ENCODE measurements at places on chromosomes 7 and 10.

DNA sequence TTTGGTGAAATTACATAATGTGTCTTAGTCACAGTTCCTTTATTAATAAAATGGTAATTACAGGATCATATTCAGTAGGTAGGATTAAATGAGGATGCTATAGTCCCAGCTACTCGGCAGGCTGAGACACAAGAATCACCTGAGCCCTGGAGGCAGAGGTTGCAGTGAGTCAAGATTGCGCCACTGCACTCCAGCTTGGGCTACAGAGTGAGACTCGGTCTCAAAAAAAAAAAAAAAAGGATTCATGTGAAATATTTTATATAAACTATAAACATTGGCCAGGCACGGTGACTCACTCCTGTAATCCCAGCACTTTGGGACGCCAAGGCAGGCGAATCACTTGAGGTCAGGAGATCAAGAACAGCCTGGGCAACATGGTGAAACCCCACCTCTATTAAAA lies 197.9 kb downstream of the IMMP2L start:
- no peak for DNase-seq

GRCh38 chr7:41967156-41967555 lies 264.3 kb upstream of the INHBA start:
- no peak for DNase-seq

GRCh38 chr10:109070492-109070891 lies 852.8 kb downstream of the XPNPEP1 start:
- no peak for DNase-seq

- no peak for DNase-seq
Measured at GRCh38 chr7:64634406-64635062, 31.4 kb upstream of the ZNF107 start.

- DNase-seq, result no peak
Measured at GRCh38 chr10:60374836-60375235, 14.8 kb downstream of the ANK3 start.

- DNase-seq, result no peak
Measured at GRCh38 chr10:77285529-77286182, 352.0 kb downstream of the KCNMA1 start.

- no peak for DNase-seq
Measured at GRCh38 chr10:50420196-50420595, 168.9 kb upstream of the ASAH2 start.

DNA sequence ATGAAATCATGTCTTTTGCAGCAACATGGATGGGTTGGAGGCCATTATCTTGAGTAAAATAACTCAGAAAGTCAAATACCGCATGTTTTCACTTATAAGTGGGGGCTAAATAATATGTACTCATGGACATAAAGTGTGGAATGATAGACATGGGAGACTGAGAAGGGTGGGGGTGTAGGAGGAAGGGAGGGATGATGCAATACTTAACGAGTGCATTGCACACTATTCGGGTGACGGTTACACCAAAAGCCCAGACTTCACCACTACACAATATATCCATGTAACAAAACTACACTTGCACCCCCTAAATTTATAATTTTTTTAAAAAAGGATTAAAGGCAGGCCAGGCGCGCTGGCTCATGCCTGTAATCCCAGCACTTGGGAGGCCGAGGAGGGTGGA lies 13.6 kb downstream of the LGI1 start:
- no peak for DNase-seq

- no peak for DNase-seq
Measured at GRCh38 chr7:30403477-30403876, 75.1 kb downstream of the NOD1 start.

DNA sequence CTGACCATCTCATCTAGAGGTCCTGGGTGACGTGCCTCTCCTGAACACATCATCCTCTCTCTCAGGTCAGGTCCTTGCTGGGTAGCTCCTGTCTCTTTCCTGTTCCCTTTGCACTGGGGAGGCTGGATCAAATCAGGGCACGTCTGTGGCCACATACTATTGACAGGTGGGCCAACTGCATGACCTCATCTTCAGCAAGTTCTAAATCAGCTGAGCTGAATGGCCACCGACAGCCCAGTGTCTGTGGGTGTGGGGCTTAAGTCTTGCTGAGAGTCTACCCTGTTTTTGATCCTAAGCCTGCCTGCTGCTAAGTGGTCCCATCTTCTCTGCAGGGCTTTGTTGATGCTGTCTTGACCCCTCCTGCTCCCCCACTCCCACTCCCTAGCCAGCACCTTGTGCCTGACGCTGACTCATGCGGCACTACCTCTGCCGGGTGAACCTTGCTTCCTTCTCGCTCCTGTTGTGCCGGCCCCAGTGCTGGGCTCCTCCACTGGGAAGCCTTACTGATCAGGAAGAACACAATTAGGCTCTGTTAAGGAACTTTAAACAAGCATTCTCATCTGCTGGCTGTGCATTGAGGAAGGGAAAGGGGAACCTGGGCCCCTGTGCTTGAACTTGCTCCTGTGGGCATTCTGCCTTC lies 440.4 kb downstream of the PLXNA4 start:
- DNase-seq, result no peak

- DNase-seq, result no peak
Measured at GRCh38 chr7:66514050-66514449, 114.6 kb upstream of the KCTD7 start.

- no peak for DNase-seq
Measured at GRCh38 chr7:111744501-111745155, 182.3 kb upstream of the IMMP2L start.

DNA sequence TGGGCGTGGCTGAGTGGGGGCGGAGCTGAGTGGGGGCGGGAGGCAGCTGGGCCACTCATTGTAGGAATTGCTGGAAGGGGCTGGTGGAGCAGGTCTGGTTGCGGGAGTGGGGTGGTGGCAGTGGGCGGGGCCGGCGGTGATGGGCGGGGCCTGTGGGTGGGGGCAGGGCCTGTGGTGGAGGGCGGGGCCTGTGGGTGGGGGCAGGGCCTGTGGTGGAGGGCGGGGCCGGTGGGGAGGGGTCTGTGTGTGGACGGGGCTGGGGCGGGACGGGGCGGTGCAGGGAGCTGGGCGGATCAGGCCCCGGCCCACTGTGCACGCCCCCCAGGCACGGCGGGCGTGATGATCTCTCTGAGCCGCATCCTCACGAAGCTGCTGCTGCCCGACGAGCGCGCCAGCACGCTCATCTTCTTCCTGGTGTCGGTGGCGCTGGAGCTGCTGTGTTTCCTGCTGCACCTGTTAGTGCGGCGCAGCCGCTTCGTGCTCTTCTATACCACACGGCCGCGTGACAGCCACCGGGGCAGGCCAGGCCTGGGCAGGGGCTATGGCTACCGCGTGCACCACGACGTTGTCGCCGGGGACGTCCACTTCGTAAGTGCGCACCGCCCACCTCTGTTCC lies 14.0 kb downstream of the SLC29A4 start:
- peak; percentile 24 for DNase-seq

DNA sequence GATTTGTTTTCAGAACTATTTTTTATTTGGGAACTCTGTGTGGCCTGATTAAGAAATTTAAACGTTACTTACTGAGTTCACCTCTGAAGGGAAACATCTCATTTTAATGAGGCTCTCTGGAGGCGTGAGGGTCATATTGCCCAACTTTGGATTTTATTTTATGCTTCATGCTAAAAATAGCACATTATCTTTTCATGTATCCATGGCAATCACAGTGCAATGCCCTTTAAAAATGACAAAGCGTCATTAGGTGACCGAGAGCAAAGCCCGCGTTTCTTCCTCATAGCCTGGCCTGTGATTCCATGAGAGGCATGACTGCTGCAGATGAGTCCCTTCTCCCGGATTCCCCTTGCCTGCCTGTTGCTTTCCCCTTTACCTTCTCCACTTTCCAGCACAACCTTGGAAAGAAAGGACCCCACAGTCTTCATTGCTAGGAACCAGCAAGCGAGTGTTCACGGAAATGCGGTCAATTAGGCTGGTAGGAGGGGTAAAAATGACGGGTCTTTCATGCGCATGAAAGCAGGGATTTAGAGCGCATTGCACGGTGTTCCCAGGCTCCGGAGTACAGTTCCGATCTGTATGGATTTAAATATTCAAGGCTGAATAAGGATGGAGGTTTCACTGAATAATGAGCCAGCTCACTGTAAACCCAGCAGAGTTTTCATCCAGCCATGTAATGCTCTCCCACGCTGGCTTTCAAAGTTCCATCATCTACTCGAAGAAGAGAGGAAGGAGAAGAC lies 98.2 kb upstream of the PITRM1 start:
- DNase-seq, result no peak

DNA sequence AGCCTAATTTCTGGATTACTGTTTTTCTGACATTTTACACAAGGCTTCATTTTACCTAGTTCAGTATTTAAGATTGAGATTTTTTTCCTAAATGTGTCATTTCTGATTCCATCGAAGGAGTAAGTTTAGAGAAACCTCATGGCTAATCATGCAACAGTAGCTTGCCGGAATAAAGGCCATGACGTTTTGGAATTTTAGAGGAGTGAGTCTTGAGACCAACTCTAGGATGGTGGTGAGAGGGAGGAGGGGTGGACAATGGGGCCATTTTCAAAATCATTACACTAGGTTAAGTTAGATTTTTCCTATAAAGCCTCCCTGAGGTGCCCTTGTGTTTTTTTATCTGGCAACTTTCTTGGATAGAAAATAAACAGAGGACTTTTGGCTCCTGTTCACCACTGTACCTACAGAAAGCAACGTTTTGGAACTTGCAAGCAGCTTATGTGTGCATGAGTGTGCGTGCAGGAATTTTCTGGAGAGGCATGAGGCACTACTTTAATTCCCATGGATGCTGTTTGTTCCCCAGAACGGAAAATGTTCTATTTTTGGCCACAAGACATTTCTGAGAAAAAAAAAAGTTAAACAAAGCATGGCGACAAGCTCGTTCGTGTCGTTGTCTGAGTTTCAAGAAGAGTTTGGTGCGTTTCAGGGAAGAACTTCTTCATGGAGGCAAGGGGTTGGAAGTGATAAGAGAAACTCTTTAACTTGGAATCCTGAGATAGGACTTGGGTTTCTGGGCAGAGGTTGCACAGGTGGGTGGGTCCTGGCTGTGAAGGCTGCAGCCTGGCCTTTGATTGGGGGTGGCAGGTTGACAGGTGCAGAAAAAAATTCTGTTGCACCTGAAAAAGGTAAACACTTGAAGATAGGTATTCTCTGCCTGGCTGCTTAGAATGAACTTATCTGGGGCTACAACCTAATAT lies 178.1 kb downstream of the PTEN start:
- no peak for DNase-seq

DNA sequence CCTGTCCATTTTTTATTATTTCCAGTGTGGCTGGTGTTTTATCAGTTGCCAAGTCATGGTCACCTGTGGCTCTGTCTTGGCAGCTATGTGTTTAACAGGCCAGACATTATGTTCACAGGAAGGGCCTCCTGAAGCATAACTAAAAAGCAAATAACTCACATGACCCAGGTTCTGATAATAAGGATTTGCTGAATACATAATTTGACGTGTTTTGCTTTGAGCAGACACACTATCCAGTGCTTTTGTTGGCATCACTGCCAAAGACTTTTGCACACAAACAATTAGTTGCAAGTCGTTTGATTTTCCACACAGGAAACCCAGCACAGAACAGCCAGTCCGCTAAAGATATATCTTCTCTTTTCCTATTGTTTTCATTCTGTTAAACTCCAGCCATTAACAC lies 173.6 kb downstream of the ARL4A start:
- DNase-seq, result no peak

DNA sequence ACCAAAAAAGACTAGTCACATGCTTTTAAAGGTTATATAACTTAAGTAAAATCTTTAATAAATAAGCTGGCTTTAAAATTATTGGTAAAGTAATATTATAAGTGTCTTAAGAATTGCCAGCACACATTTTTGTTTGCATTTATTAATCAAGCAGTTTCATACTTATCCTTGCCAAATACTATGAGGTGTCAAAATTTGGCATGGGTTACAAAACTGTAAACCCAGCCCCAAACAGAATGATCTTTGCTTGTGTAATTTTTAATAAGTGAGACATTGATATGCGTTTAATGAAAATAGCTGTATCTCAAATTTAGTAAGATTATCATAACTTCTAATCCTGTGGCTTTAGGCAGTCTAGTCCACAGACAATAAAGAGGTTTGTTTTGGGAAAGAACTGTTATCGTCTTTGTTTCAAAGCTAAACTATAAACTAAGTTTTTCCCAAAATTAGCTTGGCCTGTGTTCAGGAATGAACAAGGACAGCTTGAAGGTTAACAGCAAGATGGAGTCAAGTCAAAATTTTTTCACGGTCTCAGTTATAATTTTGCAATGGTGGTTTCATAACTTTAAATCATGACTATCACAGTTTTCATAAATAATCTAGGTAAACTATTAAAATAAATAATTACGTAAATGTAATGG lies 72.8 kb downstream of the ST8SIA6 start:
- no peak for DNase-seq

DNA sequence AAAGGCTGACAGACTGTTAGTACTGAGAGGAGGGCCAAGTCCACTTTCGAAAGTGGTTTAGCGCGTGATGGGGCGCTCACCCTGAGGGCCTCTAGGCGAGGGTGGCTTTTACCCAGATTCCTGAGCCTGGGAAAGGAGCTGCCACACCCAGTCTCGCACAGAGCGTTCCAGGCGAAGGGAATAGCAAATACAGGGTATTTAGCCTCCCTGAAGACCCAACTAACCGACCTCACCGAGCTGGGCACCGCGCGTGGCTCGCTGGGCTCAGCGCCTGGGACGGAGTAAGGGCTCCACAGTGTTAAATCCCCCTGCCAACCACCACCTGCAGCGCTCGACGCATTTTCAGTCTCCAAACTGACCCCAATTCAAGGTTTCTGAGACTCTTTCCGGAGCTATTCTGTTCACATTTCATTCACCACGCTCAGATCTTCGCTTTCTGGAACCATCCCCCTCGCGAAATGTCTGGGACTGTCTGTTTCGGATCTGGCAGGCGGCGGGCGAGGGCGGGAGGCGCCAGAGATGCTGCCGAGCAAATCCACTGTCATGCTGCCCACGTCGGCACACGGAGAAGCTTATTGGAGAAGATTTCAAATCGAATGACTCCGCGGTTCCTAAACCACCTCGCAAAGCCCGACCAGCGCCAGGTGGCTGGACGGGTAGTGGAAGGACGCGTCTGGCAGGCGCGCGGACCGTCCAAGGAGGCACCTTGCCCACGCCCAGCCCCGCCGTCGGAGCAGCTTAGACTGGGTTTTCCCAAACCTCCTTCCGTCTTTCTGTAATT lies 1.4 kb upstream of the OSBPL3 start:
- no peak for DNase-seq
